ENCODE measurements at places on chromosomes 11 and 22. TPM values are rescaled to one million over a fixed set of nuclear protein-coding genes. Genes with fewer than 3 reads are reported as not detected.

The MOV10L1 gene
- polyA plus RNA-seq, result not detected

DNA sequence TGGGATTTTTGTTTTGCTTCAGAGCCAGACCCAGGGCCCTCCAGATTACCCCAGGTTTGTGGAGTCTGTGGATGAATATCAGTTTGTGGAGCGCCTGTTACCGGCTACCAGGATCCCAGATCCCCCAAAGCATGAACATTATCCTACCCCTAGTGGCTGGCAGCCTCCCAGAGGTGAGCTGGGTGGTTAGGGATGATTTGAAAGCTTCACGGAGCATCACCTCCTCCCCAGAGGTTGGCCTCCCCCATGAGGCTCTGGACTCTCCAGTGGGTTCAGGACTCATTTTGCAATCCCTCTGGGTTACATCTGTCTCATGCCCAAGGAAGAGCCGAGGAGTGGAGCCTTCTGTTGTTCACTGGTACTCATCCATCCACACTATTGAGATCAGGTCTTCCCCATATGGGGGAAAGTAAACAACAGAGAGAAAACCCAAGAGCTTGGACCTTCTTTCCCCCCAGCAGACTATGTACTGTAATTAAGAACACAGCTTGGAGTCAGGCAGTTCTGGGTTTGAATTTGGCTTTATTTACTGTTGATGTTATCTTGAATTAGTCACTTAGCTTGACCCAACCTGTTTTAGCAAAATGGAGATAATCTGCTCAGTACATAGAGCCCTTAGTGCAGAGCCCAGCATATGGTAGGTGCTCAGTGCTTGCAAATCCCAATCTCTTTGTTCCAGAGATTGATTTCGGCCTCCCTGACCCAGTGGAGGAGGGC, 2.5 kb downstream of the MRPL49 start:
- no peak for DNase-seq

The OR2D2 gene
- not detected for polyA plus RNA-seq

GRCh38 chr11:76824083-76824939, 36.4 kb upstream of the ACER3 start:
- DNase-seq, result no peak

DNA sequence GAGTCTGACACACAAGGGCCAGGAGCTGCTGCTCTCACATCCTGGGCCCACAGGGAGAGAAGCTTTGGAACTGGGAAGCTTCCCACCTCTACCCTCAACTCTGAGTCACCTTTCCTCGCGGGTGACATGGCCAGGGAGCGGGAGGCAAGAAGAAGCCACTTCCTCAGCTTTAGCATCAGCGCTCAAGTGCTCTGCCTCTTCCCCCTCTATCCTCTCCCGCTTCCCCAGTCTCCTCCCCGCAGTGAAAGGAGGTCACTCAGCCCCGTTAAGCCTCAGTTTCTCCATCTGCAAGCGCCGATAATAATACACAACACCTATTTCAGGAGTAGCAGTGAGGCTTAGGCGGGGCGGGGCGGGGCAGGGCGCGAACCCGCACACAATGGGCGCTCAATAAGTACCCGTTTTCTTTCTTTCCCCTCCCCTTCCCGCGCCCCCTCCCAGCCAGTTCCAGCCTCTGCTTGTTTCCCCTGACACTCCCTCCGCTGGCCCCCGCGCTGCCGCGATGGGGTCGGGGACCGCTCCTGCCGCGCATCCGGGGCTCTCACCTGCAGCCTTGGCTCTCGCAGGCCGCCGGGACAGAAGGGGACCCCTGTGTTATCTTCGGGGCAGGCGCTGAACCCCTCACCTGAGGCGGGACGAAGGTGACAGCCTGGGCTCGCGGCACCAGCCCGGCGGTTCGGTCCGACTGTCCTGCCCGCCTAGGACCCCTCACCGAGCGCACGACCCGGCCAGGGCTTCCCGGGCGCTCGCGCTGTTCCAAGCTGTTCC, 892 bp downstream of the GDPD5 start:
- peak; percentile 68 for DNase-seq

DNA sequence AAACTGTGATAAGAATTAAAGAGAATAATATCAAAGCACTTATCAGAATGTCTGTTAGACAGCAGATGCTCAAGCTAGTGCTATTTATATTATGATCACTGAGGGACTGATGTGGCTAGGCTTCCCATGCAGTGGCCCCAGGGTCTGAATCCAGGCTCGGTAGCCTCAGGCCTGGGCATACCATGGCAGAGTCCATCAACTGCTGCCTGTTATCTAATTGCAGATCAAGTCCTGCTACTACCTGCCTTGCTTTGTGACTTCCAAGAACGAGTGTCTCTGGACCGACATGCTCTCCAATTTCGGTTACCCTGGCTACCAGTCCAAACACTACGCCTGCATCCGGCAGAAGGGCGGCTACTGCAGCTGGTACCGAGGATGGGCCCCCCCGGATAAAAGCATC, 57.5 kb downstream of the TIMP3 start:
- no peak for DNase-seq

DNA sequence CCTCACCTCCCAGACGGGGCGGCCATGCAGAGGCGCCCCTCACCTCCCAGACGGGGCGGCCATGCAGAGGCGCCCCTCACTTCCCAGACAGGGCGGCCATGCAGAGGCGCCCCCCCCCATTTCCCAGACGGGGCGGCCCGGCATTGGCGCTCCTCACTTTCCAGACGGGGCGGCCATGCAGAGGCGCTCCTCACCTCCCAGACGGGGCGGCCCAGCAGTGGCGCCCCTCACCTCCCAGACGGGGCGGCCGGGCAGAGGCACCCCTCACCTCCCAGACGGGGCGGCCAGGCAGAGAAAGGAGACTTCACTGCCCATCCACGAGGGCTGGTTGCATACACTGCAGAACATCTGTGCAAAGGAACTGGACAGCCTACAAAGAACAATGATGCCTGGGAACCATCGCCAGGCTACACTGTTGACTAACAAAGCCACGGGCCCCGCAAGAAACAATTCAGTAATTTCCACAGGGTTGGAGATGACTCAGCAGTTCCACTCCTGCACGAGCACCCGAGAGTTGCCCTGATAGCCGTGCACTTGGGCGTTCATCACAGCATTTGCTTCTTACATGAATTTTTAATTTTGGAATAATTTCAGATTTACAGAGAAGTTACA, 58.7 kb downstream of the CTTN start:
- no peak for DNase-seq

DNA sequence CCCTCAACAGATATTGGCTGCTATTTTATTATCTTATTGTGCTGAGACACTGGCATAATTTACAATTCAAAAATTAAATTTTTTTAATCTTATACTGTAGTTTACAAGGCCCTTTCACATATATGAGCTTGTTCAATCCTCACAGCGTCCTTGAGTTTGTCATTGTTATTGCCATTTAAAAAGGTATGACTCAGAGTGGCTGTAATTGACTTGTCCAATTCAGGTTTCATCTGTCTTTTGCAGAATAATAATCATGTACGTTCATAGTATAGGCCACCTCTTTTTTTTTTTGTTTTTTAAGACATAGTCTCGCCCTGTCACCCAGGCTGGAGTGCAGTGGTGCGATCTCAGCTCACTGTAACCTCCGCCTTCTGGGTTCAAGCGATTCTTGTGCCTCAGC, 11.5 kb downstream of the PTPRJ start:
- DNase-seq, result no peak

- no peak for DNase-seq
Measured at GRCh38 chr11:3177931-3178330, 12.8 kb upstream of the OSBPL5 start.

The TRIM22 gene
- polyA plus RNA-seq, result 10.3 TPM

- no peak for DNase-seq
Measured at GRCh38 chr22:47835726-47836125, 1073.3 kb downstream of the TBC1D22A start.

- peak; percentile 72 for DNase-seq
Measured at GRCh38 chr11:72812967-72813739, 1.1 kb upstream of the ATG16L2 start.

DNA sequence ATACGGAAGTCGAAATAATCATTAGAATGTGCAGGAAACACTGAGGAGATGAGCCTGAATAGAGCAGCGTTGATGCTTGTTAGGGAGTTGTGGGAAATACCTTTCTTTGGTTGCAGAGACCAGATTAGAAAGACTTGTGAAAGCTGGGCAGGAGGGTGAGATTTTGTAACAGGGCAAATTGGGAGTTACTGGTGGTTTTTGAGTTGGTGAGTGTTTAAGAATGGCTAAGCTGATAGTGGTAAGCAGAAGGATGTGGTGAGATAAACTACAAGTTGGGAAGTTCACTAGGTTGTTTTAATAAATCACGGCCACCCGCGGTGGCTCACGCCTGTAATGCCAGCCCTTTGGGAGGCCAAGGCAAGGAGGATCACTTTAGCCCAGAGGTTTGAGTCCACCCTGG, 34.4 kb downstream of the MCAM start:
- no peak for DNase-seq

DNA sequence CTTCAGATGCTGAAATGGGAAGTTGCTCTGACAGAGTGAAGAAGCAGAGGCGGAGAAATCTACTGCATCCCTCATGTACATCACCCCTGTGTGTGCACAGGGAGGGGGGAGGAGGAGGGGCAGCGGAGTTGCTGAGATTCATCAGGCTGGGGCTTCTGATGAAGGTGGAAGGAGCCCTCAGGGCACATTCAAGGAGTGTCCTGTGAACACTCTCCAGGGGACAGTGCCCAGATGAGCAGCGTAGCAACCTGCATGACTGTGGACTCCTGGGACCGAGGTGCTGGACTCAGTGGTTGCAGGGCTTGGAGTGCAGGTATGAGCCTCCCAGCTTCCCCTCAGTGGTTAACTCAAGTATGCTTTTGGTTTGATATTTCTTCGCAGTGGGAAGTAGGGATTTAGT, 257.8 kb upstream of the B3GAT1 start:
- no peak for DNase-seq

GRCh38 chr11:58863697-58864096, 19.2 kb upstream of the GLYATL2 start:
- no peak for DNase-seq

GRCh38 chr11:30174265-30175020, 56.4 kb upstream of the FSHB start:
- DNase-seq, result no peak

The SLC16A8 gene
- polyA plus RNA-seq, result 1.7 TPM
